ENCODE measurements at places on chromosomes 6 and 20. TPM values are rescaled to one million over a fixed set of nuclear protein-coding genes. Genes with fewer than 3 reads are reported as not detected.

- H3K4me3 ChIP-seq, result no peak overlapping the region
- H3K27me3 ChIP-seq, result no peaks in the 10 kb centered on the region
- no peaks in the 10 kb centered on the region for H3K4me1 ChIP-seq
- no peak overlapping the region for H3K27ac ChIP-seq
- DNase-seq, result no peak
- no peaks in the 10 kb centered on the region for H3K36me3 ChIP-seq
These were observed 76.4 kb upstream of the ADGRF4 start for GRCh38 chr6:47621838-47622449.

- no peaks in the 10 kb centered on the region for H3K4me1 ChIP-seq
- H3K27me3 ChIP-seq, result peaks cover 8% of the 10 kb centered on the region
- no peak for DNase-seq
- no peak overlapping the region for H3K27ac ChIP-seq
- H3K4me3 ChIP-seq, result no peak overlapping the region
- no peaks in the 10 kb centered on the region for H3K36me3 ChIP-seq
These were observed 849 bp upstream of the BMP7 start for GRCh38 chr20:57267158-57267821.

GRCh38 chr20:16415071-16416053 lies 157.9 kb downstream of the KIF16B start:
- H3K36me3 ChIP-seq, result no peaks in the 10 kb centered on the region
- no peaks in the 10 kb centered on the region for H3K4me1 ChIP-seq
- no peak for DNase-seq
- no peak overlapping the region for H3K4me3 ChIP-seq

DNA sequence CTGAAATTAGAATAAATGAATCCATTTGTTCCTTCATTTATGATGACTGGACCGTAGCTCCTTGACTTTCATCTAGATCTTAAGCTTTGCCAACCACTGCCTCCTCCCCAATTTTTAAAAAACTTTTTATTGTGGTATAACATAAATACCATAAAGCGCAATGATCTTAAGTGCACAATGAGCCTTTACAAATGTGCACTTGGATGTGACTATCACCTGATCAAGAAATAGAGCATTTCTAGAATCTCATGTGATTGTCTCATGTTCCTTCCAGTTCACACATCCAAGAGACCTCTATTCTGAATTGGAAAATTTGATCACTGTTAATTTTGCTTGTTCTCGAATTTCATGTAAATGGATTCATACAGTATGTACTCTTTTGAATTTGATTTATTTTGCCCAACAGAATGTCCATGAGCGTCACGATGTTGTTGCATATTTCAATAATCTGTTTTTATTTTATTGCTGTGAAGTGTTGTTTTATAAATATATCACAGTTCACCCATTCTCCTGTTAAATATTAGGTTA lies 442.2 kb downstream of the CDKAL1 start:
- DNase-seq, result no peak
- no peak overlapping the region for H3K27ac ChIP-seq
- H3K27me3 ChIP-seq, result no peaks in the 10 kb centered on the region
- H3K4me1 ChIP-seq, result no peaks in the 10 kb centered on the region
- no peaks in the 10 kb centered on the region for H3K36me3 ChIP-seq

DNA sequence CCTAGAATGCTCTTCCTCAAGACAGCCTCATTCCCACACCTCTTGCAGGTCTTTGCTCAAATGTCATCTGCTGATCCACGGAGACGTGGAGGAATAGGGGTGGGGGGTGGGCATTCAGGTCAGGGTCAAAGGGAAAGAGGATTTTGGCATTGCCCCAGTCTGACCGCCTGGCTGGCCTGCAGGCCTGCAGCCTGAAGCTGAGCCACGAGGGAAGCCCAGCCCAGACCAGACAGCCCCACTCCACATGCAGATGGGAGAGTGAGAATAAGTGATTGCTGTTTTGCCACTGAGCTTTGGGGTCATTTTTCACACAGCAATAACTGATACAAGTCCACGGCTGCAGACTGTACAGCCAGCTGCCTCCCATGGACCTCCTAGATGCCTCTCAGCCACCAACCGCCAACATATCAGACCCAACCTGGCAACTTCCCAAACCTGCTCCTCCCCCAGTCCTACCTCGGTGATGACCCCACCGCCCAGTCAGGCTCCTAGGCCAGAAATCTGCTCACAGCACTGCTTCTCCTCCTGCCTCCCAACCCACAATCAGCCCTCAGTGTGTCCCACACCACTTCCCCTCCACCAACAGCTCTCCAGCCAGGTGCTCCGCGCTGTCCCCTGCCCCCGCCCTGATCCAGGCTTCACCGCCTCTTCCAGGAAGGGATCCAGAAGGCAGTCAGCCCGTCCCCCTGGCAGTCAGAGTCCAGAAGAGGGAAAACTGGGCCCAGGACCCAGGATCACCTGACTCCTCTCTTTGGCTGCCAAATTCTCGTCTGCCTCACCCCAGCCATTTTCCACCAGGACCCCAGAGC lies 14.0 kb downstream of the KIAA1755 start:
- DNase-seq, result peak; percentile 78
- peak overlapping the region; percentile 26 for H3K27ac ChIP-seq
- H3K27me3 ChIP-seq, result no peaks in the 10 kb centered on the region
- no peaks in the 10 kb centered on the region for H3K36me3 ChIP-seq
- H3K4me3 ChIP-seq, result no peak overlapping the region

GRCh38 chr20:15320941-15321340 lies 983.5 kb upstream of the FLRT3 start:
- no peaks in the 10 kb centered on the region for H3K27me3 ChIP-seq
- no peaks in the 10 kb centered on the region for H3K36me3 ChIP-seq
- no peak overlapping the region for H3K4me3 ChIP-seq
- DNase-seq, result no peak

GRCh38 chr6:70629929-70630328 lies 37.8 kb upstream of the SMAP1 start:
- H3K4me1 ChIP-seq, result no peaks in the 10 kb centered on the region
- H3K27ac ChIP-seq, result no peak overlapping the region
- no peak overlapping the region for H3K4me3 ChIP-seq

CNKSR3 gene
- 15.6 TPM for total RNA-seq

Data from uterus (tissue), 4 donors.